Right ventricle myocardium superior (tissue), 1 donor: ENCODE measurements at places on chromosomes 16 and 17. TPM values are rescaled to one million over a fixed set of nuclear protein-coding genes. Genes with fewer than 3 reads are reported as not detected.
A peak's percentile ranks its signal among the peaks of the same experiment; 100 is the strongest.

DNA sequence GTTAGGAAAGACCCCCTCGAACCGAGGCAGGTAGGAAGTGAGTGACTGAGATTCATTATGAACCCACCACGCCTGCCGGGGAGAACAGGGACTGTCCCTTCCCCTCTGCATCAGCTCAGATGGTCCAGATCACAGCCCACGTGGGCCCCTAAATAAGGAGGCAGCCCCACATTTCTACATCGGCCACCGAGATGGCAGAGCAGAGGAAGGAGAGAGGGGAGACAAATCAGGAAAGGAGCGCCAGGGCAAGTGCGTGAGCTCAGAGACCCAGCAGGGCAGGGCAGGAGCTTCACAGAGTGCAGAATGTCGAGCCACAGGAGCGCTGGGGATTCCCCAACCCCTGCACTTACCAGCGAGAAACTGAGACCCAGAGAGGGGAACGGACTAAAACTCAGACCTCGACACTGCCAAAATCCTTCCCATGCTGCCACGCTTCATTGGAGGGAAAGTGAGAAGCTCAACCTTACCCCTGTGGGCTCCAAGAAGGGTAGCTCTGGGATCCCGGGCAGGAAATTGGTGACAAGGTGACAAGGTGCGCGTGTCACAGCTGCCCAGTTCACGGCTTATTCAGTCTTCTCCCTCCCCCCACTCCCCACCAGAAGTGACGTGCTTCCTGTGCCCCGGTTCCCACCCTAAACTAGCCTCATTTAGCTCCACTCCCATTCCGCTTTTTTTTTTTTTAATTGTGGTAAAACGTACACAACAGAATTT, at the start of gene ICAM2:
TSS of gene ICAM2 (minus strand) at position 578 of the 711 bp plus-strand sequence. CDS start 13,942 bp downstream, outside the sequence.
- peak; percentile 80 for DNase-seq

Gene FOXC2
- 1.4 TPM for total RNA-seq

DNA sequence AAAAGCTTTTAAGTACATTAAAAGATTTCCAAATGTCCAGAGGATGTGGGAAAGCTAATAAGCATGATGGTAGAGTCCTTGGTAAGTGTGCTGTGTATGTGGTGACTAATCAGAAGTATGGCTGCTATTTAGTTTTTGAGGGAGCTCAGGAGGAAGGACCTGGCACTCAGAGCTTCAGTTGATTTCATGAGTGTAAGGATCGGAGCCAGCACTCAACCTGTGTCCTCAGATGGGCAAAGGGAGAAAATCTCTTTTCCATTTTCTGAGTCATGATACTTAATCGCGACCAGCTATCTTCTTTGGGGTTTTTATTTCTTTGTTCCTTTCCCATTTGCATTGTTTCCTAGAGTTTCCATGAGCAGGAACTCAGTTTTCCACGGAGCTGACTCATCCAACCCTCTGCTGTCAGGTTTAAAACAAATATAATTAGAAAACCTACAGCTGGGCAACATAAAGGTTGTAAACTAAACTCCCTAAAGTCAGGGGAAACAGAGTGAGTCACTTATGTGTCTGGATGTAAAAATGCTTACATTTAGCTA, 125.4 kb downstream of the MAP2K6 start:
- no peak for DNase-seq

Gene ELAC2
- 62.5 TPM for total RNA-seq

Gene ATP2A1
- not detected for total RNA-seq

DNA sequence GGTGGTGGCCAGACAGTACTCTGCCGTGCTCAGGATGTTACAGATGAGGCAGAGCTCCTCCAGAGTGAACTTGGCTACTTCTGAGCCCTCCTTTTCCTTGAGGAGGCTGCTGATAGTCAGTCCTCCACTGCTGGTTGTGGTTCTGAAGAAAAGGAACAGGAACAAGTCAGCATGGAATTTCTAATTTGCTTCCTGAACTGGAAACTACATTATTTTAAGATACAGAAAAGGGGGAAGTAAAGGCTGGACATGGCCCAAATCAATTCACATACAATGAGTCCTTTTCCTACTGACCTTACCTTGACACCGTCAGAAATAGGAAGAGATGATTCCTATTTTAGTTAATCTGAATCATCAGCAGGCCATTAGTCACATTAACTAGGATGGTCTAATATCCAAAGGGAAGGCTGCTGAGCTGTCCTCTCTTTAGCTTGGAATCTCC, 154.2 kb downstream of the VPS53 start:
- no peak for DNase-seq

Gene EVI2B
- 2.9 TPM for total RNA-seq
